ENCODE measurements at places on chromosomes 5 and 9.

DNA sequence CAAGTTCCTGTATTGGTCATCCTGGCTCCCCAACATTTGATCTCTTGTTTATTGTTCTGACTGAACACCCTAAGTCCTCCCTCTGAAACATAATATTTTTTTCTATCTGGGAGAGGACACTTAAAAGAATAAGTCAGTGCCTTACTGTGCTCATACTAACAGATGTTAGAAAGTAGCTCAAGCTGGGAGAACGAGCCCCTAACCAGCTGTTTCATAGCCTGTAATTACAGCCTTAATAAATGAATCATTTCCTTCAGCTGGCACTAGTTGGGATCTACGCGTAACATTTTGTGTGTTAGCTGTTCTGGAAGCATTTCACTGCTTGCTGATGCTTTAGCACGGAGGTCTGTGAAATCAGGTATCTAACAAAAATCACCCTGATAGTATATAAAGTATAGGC is 345.9 kb upstream of the RIOK2 start:
- DNase-seq = no peak

- peak; percentile 45 for DNase-seq
Measured at GRCh38 chr5:122515709-122516431, 203.8 kb downstream of the SNCAIP start.

- peak; percentile 88 for DNase-seq
Measured at GRCh38 chr9:134065612-134066419, 2.0 kb downstream of the BRD3 start.

DNA sequence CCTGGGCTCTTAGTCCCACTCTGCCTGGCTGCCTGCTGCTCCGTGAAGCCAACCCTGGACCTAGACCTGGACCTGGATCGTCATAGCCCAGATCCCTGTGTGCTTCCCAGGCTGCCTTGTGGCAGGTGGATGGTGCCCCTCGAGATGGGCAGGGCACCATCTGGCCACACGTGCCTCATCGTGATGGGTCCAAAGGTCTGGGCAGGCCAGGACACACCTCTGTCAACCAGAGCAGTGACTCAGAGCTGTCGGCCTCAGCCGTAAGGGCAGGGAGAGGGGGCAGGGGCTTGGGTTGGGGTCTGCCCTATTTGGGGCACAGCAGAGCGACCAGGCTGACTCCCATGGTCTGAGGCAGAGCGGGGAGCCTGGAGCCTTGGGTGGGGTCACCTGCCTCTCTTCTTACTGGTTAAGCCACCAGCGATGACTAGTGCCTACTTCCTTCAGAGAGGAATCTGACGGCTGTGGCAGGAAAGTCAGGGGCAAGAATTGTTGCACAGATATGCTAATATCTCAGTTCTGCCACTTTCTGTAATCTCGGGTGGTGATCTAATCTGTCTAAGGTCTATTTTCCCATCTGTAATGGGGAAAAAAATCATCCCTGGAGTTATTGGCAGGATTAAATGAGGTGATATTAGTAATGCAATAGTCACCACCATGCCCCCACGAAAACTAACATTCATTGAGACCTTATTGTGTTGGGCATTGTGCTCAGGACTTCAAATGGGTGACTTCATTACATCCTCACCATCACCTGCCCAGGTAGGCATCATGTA is 3.2 kb upstream of the CDHR2 start:
- DNase-seq = no peak

DNA sequence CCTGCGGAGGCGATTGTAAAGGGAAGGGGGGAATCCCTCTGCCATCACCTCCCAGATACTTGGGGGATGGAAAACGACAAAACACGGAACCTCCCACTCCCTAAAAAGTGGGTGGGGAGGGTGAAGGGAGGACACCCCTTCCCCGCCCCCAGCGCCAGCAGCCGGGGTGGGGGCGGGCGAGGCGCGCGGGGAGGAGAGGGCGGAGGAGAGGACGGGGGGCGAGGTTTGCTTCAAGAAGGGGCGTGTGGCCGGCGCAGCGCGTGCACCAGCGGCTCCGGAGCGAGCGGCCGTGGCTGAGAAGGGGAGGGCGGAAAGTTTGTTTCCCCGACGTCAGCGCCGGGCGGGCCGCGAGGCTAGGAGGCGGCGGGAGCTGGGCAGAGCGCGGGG is at the start of gene PRRX2:
Gene PRRX2, plus strand, starts transcription at position 259 of the 387 bp plus-strand sequence. CDS start 221 bp downstream, outside the sequence.
- DNase-seq = no peak

- no peak for DNase-seq
Measured at GRCh38 chr5:170414786-170415185, 25.6 kb upstream of the KCNMB1 start.

DNA sequence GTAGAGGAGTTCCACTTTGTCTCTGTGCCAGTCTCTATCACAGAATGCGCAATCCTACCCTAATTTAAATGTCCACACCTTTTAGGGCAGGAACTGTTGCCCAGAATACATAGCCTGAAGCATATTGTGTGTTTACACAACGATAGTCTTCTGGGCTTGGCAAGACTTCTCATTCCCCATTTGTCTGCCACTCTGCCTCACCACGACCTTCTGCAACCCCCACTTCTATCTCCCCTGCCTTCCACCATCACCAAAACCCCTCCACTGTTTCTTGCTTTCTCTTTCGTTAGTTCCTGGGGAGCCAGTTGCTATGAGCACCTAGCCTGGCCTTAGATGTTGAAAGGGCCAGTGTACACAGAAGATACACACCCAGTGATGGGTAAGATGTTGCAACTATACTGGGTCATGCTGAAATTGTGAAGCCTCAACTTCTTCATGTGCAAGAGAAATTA is 883 bp upstream of the RNF145 start:
- DNase-seq = no peak

GRCh38 chr5:10501554-10502075 is 59.9 kb downstream of the ROPN1L start:
- no peak for DNase-seq

- no peak for DNase-seq
Measured at GRCh38 chr5:155629597-155629996, 616.0 kb downstream of the KIF4B start.

GRCh38 chr9:2497666-2498400 is 123.8 kb upstream of the VLDLR start:
- no peak for DNase-seq

GRCh38 chr5:126339215-126339805 is 83.9 kb upstream of the GRAMD2B start:
- peak; percentile 43 for DNase-seq

DNA sequence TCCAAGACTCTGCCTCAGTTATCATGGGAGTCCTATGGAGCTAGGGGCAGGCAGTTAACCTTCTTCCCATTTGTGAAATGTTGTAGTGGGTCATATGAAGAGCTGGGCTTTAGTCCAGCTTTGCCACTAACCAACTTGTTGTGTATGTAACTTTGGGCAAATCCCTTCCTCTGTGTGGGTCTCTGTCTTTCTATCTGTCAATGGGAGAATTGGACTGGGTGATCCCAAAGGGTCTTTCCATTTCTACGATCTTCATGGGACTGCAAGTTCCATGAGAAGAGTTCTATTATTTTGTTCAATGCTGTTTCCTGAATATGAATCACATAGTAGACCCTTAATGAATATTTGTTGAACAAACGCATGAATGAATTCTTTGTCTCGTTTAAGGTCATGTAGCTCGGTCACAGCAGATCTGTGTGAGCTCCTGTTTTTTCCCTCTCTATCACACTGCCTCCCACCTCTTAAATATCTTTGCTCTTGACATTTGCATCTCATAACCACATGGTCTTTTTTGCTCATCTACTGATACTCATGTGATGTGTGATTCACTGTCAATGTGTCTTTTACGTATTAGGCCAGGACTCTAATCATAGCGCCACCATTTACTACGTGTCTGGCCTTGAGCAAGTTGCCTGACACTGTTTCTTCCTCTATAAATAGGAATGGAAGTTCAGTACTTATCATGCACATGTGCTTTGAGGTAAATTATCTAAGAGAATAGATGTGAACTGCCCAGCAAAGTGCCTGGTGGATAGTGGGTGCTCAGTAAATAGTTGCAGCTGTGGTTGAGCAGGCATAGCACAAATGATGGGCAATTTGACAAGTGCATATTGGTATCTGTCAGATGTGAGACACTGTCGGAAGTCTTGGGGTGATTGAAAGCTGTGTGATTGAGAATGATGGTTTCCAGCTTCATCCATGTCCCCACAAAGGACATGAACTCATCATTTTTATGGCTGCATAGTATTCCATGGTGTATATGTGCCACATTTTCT is 37.4 kb downstream of the PTTG1 start:
- DNase-seq = peak; percentile 42

DNA sequence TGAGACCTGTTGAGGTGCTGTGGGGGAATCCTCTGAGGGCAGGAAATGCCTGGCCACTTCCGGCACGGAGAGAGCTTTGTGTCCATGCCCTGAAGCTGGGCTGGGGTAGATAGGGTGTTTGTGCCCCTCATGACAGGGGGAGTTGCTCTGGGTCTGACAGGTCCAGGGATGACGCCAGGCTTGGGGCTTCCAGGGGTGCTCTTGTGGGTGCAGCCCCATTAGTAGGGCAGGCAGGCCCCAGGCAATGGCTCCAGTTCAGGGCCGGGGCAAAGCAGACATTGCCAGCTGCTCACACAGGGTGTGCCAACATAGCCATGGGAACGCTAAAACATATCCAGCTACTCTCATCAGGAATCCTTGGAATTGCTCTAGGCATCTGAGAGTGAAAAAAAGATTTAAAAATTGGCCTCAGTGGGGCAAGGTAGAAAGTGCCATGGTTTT is 21.1 kb downstream of the PITX1 start:
- no peak for DNase-seq
